Urothelium cell line (cell line): ENCODE measurements at places on chromosomes 16 and 17.

- DNase-seq: no peak
These were observed 6.1 kb downstream of the MYCBPAP start for GRCh38 chr17:50514388-50514787.

DNA sequence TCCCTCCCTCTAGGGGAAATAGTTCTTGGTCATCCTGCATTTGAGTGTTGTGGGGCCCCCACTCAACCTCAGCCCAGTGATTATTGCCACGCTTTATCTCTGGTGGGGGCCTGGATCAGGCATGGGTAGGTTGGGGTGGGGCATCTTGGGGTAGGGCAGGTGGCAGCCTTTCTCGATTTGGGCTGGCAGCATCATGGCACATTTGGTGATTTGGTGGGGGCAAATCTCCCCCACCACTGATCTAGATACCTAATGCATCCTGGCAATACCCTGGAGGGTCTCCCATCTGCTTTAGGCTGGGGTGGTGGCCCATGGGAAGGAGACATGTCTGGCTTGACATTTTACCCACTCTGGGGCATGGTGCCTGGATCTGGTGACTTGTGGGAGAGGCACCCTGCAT, 40.2 kb downstream of the NLRP1 start:
- DNase-seq: no peak

GRCh38 chr17:56834380-56835263, 671 bp downstream of the DGKE start:
- DNase-seq: peak; percentile 31

DNA sequence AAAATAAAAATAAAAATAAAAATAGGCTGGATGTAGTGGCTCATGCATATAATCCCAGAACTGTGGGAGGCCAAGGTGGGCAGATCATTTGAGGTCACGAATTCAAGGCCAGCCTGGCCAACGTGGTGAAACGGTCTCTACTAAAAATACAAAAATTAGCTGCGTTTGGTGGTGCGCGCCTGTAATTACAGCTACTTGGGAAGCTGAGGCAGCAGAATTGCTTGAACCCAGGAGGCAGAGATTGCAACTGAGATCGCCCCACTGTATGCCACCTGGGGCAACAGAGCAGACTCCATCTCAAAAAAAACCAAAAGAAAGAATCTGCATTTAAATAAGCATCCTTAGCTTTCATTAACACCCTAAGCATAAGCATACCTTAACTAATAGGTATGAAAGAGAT, 33.8 kb downstream of the YWHAE start:
- DNase-seq: no peak

GRCh38 chr17:7026471-7027115, 3.7 kb downstream of the BCL6B start:
- no peak for DNase-seq

- DNase-seq: no peak
These were observed 258.3 kb upstream of the MON1B start for GRCh38 chr16:76932541-76933211.

DNA sequence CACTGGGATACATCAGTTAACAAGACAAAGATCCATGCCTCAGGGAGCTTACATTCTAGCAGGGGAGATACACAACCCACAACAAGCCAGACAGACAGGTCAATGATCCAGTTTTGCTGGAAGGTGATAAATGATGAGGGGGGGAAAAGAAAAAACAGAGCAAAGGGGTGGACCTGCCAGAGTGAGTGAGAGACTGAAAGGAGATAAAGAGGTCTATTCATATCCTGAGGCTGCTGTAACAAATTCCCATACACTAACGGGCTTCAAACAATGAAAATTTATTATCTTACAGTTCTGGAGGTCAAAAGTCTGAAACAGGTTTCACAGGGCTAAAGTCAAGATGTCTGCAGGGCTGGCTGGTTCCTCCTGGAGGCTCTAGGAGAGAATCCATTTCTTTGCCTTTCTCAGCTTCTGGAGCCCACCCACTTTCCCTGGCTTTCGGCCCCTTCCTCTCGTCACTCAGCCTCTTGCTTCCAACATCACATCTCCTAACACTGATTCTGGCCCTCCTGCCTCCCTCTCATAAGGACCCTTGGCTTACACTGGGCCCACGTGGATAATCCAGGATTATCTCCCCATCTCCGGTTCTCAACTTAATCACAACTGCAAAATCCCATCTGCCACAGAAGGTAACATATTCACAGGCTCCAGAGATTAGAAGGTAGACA, 81.5 kb downstream of the GAS7 start:
- no peak for DNase-seq

- DNase-seq: no peak
These were observed 86.0 kb upstream of the BCAR1 start for GRCh38 chr16:75337430-75337829.

DNA sequence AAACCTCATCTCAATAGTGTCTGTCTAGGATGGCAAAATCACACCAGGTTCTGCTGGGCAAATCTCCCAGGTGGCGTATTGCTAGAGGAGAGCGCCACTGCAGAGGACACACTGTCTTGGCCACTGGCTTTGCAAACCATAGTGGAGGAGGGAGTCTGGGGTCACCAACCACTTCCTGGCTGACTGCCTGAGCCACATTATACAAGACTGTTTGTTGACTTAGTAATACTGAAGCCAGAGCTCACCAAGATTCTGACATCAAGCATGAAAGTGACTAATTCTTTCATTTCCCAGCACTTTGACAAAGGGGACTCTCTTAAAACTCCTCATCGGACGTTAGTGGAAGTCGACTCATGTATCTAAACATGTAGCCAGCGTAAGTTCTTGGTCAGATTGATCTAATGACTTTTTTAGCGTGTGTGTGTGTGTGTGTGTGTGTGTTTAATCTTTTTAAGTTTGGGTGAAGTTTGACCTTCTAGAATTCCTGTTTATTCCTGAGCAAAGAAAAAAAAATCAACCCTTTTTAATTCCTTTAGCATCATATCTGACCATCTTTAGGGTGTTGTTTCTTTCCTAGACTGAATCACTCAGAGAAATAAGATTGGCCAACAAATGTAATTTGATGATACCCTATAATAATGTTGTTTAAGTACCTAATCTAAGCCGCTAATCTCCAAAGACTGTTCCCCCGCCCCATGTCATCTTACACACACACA, 13.7 kb downstream of the PITPNC1 start:
- peak; percentile 70 for DNase-seq

DNA sequence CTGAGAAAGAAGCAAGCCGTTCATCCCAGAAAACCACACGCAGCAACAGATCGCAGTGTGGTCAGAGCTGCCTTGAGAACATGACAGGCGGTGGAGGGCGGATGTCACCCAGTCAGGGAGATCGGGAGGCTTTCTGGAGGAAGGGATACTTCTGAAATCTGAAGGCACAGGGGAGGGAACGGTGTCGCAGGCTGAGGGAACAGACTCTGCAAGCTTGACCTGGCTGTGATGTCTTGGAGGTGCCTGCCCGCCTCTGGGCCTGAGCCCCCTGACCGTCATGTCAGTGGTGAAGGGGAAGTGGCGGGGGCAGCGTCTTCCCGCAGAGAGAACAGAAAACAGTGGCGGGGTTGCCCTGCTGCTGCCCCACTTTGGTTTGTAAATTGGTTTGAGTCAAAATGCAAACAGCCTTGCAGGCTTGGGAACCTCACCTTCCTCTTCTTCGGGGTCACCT, 8.1 kb upstream of the ATP2A3 start:
- no peak for DNase-seq

- DNase-seq: no peak
These were observed 17.0 kb downstream of the BEAN1 start for GRCh38 chr16:66444049-66444481.

DNA sequence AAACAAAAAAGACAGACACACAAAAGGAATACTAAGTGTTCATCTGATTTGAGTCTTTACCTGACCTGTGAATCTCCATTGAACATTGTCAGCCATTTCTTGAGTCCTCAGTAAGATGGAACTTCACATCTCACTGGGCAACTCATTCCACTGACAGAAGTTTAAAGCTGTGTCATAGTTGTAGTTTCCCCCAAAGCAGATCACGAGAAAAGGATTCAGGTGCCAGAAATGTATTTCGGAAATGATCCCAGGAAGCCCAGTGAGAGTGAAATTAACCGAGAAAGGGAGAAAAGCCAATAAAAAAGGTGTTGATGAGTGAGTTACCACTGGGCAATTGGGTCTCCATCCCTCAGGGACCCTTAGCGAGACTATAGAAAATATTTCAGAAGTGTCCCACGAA, 6.5 kb downstream of the CHD9 start:
- DNase-seq: no peak
